NCI-H774 (cell line): ENCODE measurements at places on chromosomes 5 and 9.

GRCh38 chr9:21696411-21696871 is 106.0 kb upstream of the MTAP start:
- DNase-seq = no peak

GRCh38 chr5:109387408-109387974 is 22.3 kb downstream of the PJA2 start:
- DNase-seq = no peak

DNA sequence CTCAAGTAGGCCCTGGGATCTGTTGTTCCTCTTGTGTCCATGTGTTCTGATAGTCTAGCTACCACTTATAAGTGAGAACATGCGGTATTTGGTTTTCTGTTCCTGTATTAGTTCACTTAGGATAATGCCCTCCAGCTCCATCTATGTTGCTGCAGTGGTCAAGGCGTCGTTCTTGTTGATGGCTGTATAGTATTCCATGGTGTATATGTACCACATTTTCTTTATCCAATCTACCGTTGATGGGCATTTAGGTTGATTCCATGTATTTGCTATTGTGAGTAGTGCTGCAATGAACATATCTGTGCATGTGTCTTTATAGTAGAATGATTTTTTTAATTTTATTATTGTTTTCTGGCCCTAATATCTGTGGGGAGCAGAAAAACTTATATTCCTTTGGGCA is 74.3 kb downstream of the MAT2B start:
- DNase-seq = no peak

DNA sequence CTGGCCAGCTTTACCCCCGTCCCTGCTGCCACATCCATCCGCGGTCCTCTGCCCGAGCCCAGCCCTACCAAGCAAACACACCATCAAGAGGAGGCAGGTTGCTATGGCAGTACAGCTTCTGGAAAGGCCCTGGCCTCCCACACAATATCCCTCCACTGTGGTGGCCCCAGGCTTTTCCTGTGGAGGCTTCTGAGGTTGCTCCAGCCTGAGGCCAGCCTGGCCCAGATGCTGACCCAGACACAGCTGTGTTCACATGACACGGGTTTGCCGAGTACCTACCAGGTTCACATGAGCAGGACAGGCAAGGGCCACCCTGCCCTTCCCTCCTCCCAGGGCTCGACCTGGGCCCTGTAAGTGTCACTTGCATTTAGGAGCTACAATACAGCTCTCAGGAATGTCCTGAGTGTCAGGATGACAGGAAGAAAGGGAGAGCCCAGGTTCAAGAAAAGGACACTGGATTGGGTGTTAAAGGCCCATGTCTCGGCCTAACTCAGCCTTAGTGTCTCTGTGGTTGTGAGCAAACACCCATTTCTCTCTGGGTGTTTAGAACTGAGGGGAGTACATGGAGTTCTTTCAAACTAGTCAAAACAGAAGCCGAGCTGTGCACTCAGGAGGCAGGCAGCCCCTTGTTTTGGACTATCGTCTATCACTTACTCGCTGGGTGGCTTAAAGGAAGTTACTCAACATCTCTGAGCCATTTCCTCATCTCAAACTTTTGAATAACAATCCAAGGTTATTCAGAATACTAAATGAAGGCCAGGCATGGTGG is 40.2 kb downstream of the NAIF1 start:
- no peak for DNase-seq

- DNase-seq = no peak
Observed at GRCh38 chr9:19969721-19970120, 180.9 kb upstream of the SLC24A2 start.
